ENCODE measurements at places on chromosomes 13 and 19. TPM values are rescaled to one million over a fixed set of nuclear protein-coding genes. Genes with fewer than 3 reads are reported as not detected.

GRCh38 chr13:85741017-85741416 lies 58.2 kb downstream of the SLITRK6 start:
- DNase-seq, result peak; percentile 1

GRCh38 chr13:40063703-40064102 lies 408.2 kb downstream of the COG6 start:
- DNase-seq, result no peak

DNA sequence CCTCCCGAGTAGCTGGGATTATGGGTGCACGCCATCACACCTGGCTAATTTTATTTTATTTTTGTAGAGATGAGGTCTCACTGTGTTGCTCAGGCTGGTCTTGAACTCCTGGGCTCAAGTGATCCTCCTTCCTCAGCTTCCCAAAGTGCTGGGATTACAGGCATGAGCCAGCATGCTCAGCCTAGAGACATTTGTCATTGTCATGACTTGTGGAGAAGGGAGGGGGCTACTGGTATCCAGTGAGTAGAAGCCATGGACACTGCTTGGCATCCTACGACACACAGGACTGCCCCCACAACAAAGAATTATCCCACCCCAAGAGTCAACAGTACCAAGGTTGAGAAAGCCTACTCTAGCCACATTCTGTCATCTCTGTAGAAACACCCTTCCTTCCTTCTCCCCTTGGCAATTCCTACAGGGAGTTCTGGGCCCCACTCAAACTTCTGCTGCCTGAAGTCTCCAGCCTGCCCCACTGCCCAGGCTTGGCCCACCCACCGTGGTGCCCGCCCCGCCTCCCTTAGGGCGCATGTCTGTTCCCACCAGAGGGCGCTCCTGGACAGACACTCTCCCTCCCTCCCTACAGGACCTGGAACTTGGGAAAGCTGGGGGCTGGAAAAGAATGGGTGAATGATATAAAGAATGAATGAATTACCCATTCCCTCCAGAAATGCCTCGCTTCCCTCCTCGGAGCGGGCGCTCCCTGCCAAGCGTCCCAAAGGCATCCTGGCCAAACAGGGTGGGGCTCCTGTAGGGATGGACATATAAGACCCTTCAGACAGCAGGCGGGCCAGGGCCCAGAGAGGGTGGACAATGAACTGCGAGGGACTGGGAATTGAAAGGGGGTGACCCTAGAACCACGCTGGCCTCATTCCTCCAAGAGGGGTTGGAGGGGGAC lies 5.5 kb upstream of the EMP3 start:
- DNase-seq, result peak; percentile 89

- peak; percentile 74 for DNase-seq
These were observed 926 bp downstream of the PRR12 start for GRCh38 chr19:49591731-49592485.

DNA sequence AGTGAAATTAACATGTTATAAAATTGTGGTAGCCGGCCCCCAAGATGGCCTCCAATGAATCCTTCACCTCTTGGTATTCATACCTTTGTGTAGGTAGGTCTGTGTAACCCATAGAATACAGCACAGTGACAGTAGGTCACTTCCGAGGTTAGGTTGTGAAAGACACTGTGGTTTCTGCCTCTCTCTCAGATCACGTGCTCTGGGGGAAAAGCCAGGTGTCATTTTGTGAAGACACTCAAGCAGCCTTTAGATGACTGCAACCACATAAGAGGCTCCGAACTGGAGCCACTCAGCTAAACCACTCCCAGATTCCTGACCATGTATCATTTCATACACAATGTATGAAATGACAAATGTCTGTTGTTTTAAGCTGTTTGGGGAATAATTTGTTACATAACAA lies 9.8 kb upstream of the USPL1 start:
- no peak for DNase-seq

GRCh38 chr13:53089951-53090350 lies 61.3 kb downstream of the OLFM4 start:
- no peak for DNase-seq

- no peak for DNase-seq
These were observed 57.7 kb upstream of the NBEA start for GRCh38 chr13:34884366-34884765.

The ZSCAN4 gene
- not detected for total RNA-seq

DNA sequence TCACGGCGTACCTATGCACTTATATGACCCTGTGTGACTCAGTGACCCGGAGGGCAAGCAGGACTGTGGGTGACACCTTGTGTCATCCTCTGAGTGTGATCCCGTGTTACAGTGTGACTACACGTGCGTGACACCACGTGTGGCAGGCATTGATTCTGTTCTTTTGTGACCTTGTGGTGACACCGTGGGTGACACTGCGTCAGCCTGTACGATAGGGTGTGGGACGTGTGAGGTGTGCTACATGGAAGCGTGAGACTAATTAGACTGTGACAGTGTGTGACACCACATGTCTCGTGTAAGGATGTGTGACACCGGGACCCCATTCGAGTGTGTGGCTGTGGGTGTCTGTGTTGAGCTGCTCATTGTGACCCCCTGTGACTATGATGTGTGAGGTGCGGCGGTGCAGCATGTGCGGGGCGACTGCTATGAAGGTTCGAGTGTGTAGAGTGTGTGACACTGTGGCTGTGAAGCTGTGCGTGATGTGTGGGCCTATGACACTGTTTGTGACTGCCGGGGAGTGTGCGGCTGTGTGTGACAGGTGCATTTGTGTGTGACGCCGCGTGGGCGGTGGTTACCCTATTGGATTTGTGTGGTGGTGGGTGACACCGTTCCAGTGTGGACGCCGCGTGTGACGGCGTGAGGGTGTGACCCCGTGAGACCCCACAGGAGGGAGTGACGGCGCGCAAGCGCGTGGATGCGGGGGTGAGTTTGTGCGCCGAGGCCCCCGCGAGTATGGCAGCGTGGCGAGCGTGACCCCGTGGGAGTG lies 399 bp upstream of the SPTBN4 start:
- DNase-seq, result no peak

DNA sequence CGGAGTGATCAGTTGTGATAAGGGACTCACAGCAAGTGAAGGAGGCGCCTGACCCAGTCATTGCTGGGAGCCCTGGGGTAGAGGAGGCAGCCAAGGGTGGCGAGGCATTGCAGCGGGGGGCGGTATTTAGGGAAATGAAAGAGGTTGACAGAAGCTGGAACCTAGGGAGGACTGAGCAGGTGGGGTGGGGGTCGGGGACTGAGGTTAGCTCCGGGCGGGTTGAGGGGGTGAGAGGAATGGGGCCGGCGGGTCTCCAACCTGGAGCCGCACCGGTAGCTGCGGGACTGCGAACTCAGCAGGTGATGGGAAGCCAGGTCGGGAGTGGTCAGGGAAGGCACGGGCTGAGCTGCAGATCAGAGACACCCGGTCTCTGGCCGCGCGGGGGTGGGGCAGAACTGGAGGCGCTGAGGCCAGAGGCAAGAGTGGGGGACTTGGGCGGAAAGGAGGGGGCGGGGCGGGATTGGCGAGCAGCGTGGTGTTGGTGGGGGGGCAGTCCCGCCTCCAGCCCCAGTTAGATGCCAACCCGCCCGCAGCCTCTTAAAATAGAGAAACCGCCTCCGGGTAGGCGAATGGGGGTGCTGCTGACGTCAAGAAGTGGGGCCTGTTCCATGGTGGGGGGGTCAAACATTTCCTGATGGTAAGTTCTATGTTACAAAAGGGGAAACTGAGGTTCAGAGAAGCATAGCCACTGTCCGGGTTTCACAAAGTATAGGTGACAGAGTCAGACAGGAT lies 1.5 kb downstream of the MAST3 start:
- DNase-seq, result no peak

- no peak for DNase-seq
These were observed 767.3 kb upstream of the GPC6 start for GRCh38 chr13:92459306-92459705.

DNA sequence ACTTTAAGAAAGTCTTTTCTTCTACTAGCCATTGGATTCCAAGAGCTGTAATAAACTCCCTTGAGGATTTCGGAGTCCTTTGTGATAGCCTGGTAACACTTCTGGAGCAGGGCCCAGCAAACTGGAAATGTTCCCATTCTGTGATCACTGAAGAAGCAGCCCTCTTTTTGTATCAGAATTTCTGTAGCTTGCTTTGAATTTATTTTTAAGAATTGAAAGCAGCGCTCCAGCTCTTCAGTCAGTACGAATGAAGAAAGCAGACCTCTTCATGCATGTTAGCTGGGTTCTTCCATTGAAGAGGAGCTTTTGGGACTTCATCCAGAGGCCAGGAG lies 141.5 kb downstream of the AKAP11 start:
- DNase-seq, result no peak

The C19orf73 gene
- 1.7 TPM for total RNA-seq

The ATP1A3 gene
- total RNA-seq, result 9.0 TPM

The EDDM13 gene
- total RNA-seq, result not detected

DNA sequence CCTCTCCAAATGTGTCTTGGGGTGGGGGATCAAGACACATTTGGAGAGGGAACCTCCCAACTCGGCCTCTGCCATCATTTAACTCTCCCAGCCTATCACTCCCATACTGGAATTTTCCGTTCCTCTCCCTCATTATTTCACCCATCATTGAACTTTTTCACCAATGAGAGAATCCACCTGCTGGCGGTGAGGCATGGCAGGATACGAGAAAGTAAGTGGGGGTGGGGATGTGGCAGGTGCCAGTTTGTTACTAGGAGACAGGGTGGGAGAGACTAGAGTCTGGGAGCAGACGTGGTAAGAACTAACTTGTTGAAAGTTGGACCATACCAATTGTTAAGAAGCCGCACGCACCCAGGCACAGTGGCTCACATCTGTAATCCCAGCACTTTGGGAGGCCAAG lies 6.9 kb downstream of the GIPR start:
- no peak for DNase-seq

The ZNF112 gene
- total RNA-seq, result 7.8 TPM

The SIGLEC6 gene
- total RNA-seq, result not detected

DNA sequence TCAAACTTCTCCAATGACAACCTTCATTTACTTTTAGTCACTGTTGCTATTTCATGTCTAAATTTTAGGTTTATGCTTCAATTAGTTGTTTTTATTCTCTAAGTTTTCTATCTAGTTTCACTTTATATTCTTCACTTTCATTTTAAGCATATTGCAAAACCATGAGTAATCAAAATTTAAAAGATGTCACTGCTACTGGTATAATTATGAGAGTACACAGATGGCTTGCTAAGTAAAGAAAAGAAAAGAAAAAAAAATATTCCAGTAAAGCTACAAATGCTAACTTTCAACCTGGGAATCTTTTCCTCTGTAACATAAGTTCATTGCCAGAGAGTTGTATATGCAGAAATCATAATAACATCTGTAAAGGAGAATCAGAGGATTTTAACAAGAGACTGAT lies 1624.7 kb downstream of the PCDH9 start:
- DNase-seq, result no peak

DNA sequence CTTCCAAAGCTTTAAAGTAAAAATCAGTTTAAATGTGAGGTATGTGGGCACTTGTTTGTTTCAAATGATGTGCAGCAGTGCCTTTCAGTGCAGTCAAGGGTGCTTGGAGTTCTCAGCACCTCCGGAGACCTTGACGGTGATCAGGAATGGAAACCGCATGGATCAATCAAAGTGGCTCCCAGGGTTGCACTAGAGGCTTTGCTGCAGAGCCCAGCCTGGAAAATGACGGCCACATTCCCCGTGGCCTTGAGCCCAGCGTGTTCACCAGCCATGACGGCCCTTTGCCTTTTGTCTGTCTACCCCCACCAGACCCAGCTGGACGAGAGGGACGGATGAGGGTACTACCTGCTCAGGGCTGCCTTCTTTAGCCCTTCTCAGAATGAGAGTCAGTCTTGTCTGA lies 320.0 kb downstream of the TEX29 start:
- no peak for DNase-seq

The LILRB2 gene
- not detected for total RNA-seq

DNA sequence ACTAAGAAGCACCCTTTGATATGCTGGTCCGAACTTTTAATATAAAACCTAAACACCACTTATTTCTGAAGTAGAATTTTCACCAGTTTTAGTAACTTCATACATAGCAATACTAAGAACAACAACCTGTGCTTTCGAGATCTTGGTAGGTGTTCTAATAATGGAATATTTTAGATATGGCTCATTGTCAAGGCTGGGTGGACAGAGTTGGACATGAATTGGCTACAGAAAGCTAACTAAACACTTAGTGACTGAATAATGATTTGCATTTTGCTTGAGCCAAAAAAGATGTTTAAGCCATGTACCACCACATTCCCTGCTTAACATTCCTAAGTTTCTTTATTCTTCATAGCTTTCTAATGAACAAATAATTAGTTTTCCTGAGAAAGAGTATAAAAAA lies 344.3 kb upstream of the SGCG start:
- DNase-seq, result no peak

- DNase-seq, result peak; percentile 53
These were observed 5.4 kb downstream of the TMEM150B start for GRCh38 chr19:55319785-55320184.

The GPR4 gene
- total RNA-seq, result not detected

GRCh38 chr13:45332831-45333219 lies 8.2 kb downstream of the TPT1 start:
- DNase-seq, result no peak

- DNase-seq, result peak; percentile 51
These were observed 3.1 kb downstream of the PCDH8 start for GRCh38 chr13:52845334-52845761.

DNA sequence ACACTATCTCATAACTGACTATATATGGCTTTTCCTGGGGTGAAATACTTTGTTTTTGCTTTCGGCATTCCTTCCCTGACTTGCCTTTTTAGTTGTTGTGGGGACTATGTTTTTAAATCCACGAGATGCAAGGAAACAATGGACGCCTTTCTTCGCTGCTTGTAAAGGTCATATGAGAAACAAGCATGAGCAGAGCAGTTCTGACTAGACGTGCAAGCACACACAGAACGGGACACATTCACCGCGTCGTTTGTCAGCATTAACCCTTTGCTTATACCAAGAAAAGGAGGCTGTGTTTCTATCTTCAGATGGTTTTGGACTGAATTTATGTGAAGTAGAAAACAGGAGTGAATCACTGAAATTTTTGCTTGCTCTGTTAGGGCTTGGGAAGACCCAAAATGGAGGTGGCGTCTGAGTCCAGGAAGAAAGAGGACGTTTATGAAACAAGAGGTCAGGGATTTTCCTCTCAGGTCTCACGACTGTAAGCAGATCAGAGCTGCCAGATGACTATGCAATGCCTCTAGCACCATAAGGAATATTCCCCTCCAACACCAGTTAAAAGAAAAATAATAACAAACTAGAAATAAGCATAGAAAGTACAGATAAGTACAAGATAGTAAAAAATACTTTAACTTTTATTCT lies 358.9 kb downstream of the DLEU7 start:
- no peak for DNase-seq

GRCh38 chr19:47486900-47487299 lies 2.9 kb upstream of the KPTN start:
- no peak for DNase-seq

Data from A673 (cell line).